AG04449 (cell line): ENCODE measurements at places on chromosomes 6 and 20.
A peak's percentile ranks its signal among the peaks of the same experiment; 100 is the strongest.

GRCh38 chr6:121549736-121550135 is 114.3 kb downstream of the GJA1 start:
- DNase-seq: peak; percentile 90

DNA sequence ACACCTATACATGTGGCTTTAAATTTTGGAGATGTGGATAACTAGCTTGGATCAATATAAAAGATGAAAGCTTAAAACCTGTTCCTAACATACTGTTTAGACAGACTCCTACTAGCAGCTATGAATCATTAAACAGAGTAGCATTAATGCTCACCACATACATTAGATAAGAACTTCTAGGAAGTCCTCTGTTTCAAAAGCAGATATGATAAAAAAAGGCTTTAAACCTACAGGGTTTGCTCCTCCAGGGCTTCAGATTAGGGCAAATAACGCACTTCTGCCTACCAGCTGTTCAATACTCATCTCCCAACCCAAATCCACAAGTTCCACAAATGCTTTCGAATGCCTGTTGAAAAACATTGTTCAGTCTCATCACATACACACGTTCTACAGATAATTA is 1.5 kb downstream of the REPS1 start:
- no peak for DNase-seq

- no peak for DNase-seq
Measured at GRCh38 chr6:68726337-68726736, 91.3 kb downstream of the ADGRB3 start.

DNA sequence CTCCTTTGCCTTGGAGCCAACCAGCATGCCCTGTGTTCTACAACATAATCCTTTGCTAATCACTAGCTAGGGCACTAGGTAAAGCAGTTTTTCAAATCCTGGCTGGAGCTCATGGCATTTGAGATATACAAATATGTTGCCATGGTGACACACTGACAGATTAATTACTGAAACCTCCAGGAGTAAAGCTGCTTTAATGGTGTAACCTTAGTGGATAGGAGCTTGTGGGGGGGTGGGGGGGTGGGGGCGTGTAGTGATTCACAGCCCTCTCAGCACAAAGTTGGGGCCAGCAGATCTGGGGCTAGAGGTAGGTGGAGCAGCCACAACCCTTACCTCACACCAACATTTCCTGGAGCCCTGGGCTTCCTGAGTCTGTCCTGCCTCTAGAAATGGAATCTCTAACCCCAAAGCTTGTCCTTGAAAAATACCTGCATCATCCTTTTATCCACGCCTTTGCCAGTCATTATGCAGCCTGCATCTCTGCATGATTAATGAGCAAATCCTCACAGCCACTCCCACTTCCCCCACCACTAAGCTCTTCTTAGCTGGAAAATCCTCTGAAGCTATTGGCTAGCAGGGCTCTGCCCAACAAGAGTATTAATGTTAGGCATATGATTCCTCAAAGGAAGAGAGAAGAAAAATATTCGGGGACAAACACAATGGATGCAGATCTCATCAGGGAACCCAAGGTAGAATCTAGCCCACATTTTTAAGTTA is 84.5 kb upstream of the PRND start:
- DNase-seq: no peak

GRCh38 chr6:140001821-140002341 is 627.4 kb upstream of the CITED2 start:
- no peak for DNase-seq

DNA sequence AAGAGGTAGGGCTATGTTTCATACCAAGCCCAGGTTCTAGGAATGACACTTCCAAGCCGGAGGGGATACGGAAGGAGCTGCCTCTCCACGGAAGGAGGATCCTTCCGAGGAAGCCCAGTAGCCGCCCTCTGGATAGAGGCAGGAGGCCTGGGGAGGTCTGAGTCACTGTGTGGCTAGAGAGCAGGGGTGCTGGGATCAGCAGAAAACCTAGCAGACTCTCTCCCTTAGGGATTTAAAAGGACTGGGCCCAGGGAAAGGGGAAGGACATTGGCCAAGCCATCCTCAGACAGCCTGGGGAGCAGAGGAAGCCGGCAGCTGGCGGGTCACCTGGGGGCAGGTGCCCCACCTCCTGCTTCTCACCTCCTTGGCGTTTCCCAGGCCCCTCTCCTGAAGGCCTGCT is 36.6 kb upstream of the NFATC2 start:
- DNase-seq: no peak

DNA sequence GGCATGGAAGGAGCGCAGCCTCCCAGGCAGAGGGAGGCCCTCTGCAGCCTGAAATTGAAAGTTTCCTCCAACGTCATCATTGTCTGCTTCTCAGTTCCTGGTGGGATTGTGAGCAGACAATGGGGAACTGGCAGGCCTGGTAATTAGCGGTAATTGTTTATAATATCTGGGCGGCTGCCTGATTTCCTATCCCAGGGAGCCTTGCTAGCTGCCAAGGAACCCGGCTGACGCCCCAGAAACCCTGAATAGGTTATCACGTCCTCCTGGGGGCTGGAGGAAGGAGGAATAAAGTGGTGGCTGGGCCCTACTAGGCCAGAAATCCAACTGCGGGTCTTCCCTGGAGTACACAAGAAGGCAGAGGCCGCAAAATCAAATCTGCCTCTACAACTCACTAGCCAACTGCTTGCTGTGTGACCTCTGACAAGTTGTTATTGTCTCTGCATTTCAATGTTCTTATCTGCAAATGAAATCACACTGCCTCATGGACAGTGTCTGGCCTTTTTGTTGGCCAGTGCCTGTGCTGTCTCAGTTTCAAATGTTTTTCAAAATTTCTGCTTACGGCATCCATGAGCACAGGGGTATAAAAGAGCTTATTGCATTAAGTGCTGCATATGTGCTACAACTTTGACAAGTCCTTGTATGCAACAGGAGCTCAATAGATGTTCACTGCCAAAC is 16.9 kb downstream of the KCNK15 start:
- no peak for DNase-seq

GRCh38 chr20:18906046-18906445 is 92.5 kb downstream of the SCP2D1 start:
- DNase-seq: no peak

- DNase-seq: no peak
Measured at GRCh38 chr6:44062771-44063560, 64.3 kb downstream of the MRPL14 start.

GRCh38 chr20:34495916-34496315 is 20.3 kb upstream of the DYNLRB1 start:
- no peak for DNase-seq

- DNase-seq: no peak
Measured at GRCh38 chr6:37142050-37142614, 27.8 kb upstream of the PIM1 start.

GRCh38 chr6:84641076-84641475 is 123.3 kb downstream of the TBX18 start:
- DNase-seq: no peak

DNA sequence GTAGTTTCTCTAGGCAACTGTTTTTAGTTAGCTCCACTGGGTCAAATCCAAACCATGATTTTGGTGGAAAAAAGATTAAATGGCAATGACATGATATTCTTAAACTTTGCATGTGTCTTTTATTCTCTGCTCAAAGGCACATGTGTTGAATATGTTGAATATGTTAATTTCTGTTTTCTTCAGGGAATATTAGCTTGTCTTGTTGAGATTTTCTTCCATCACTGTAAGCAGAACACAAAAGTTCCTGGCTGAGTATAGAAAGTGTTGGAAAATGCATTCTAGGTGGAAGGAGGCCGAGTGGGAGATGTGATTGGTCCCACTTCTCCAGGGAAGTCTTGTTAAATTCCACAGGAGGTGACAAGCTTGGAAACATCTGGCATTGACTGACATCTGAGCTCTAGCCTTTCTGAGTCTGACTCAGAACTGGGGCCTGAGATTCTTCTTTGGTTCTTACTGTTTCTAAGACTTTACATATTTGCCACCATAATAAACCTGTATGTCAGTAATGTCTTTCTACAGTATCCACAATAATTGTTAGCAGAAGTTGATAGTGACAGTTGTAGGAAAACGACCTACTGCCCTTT is 81.1 kb downstream of the LAMA4 start:
- DNase-seq: no peak

- DNase-seq: no peak
Measured at GRCh38 chr20:63378626-63379025, 17.5 kb upstream of the CHRNA4 start.

DNA sequence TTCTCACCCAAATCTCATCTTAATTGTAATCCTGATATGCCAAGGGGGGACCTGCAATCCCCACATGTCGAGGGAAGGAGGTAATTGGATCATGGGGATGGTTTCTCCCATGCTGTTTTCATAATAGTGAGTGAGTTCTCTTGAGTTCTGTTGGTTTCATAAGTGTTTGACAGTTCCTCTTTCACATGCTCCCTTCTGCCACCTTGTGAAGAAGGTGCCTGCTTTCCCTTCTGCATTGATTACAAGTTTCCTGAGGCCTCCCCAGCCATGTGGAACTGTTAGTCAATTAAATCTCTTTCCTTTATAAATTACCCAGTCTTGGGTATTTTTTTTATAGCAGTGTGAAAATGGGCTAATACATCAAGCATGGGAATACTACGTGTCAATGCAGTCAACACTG is 925.0 kb upstream of the MAN1A1 start:
- DNase-seq: no peak

- DNase-seq: no peak
Measured at GRCh38 chr20:48861444-48861843, 33.6 kb upstream of the PREX1 start.

- DNase-seq: no peak
Measured at GRCh38 chr20:39528436-39528835, 566.3 kb downstream of the DHX35 start.

DNA sequence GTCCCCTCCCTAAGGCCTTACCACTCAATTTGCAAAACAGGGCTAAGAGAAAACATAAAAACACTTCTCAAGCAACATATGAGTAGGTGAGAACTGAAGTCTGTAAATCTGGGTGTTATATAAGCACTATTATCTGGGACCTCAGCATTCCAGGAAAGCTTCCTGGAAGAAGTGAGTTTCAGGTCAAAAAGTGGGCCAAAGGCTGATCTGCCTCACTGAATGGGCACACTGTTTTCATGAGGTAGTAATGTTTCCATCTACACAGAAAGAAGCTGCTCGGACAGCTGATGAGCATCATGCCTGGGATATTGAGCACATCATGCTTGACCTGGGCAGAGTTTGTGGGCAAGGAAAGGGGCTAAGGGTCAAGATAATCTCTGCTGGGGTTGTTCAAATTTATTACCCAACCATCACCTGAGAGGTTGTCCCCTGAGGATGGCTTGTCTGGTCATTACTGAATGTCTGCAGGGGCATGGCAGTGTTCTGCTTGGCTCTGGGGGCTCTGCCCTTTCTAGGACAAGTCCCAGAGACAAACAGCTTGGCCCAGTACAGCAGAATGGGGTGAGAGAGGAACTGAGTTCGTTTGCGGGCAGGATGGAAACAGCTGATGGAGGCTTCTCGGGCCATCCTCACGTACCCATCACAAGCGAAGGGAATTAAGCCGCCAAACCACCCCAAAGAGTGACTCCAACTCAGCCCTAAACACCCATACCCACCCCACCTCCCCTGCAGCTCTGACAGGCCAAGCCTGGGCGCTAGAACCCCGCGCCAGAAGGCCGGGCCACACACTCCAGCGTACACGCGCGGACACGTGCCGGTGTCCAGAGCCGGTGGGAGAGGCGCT is 1.2 kb upstream of the SYNJ2 start:
- no peak for DNase-seq

DNA sequence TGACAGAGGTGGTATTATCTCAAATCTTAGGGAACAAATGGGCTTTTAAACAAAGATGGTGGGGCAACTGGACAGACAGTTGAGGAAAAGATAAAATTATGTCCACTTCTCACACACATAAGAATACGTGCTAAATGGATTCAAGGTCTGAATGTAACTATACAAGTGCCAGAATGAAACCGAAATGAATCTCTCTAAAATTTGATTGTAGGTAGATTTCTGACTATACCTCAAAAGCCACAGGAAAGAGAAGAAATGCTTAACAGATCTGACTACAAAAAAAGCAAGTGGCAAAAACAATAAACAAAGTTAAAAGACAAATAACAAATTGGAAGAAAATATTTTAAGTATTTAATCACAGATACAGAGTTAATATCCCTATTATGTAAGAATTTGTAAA is 182.7 kb upstream of the OLIG3 start:
- DNase-seq: no peak

DNA sequence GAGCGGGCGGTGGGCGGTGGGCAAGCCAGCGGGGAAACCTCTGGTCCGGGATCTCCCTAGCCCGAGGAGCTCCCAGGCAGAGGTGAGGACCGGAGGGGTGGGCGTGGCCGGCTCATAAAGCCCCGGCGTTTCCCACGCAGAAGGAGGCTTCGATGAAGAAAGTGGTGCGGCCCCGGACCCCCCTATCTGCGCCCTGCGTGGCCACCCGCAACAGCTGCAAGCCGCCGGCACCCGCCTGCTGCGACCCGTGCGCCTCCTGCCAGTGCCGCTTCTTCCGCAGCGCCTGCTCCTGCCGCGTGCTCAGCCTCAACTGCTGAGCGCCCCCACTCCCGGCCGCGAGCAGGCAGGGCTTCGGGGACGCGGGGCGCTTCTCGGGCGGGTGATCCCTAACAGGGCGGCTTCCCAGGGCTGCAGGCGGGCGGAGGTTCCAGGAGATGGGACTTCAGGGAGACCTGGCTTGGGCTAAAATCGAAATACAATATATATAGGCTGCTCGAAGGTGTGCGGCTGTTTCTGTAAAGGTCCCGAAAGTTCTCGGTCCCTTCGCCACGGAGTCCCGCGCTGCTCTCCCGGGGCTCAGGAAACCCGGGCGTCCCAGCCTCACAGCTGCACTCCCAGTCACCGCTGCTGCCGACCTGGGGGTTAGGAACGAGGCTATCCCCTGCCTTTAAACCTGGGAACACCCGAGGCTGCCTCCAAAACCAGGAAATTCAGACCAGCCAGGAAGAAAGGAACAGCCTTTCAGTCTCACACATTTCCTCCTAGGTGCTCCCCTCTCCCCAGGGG is 27.8 kb downstream of the ASIP start:
- DNase-seq: no peak

- no peak for DNase-seq
Measured at GRCh38 chr6:1820714-1821113, 211.0 kb downstream of the FOXC1 start.

DNA sequence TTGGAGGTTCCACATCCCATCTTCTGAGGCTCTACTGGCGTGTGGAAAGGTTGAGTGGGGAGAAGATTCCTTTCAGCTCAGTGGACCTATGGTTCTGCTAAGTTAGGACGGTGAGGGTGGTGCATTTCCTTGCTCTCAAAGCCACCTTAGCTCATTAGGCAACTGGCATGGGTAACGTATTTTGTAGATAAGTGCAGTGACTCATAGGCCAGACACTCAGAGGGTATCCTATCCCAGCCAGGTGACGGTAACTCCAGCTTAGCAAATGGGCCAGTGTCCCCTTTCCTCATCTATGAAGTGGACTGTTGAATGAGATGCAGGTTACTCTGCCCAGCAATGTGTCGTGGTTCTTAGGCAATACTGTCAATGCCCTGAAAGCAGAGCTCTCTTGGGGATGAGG is 3.7 kb downstream of the RPS6KA2 start:
- DNase-seq: no peak

GRCh38 chr6:130959951-130960350 is 103.1 kb downstream of the EPB41L2 start:
- DNase-seq: no peak
